ENCODE measurements at places on chromosomes 3 and 15.

DNA sequence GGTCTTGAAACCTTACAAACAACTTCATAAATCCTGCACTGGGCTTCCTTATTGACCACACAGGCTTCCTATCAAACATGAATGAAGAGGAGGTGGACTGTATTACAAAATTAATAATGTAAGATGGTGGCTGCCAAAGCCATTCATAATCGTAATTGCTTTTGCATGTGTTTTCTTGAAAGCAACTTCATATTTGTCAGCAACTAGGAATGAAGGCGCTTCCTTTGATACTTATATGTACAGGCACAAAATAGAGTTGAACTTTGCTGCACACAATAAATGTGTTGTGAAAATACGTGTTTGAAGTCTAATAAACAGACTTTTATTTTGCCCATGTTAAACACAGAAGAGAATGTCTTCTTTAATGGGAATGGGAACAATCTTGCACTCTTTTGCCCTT is 72.1 kb upstream of the OXTR start:
- DNase-seq = no peak

DNA sequence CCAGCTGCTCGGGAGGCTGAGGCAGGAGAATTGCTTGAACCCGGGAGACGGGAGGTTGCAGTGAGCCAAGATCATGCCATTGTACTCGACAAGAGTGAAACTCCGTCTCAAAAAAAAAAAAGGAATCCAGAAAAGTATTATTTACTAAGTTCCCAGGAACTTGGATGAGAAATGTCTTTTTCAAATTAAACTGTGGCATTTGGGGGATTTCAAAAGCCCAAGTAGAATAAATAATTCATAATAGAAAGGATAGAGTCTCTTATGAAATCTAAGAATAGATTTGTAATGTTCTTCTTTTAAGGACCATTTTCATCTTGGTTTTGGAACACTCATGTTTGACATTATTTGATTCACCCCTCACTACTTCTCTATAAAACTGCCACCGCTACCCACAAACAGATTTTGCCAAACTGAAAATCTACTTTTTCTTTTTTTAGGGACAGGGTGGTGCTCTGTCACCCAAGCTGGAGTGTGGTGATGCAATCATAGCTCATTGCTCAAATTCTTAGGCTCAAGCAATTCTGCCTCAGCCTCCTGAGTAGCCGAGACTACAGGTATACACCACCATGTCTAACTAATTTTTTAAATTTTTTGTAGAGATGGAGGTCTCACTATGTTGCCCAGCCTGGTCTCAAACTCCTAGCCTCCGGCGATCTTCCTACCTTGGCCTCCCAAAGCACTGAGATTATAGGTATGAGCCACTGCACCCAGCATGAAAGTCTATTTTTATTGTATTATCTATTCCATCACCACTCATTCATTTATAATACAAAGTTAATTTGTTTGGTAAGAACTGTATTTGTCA is 99.3 kb downstream of the SENP2 start:
- DNase-seq = no peak

- no peak for DNase-seq
Observed at GRCh38 chr3:145951441-145951840, 209.5 kb downstream of the PLOD2 start.

DNA sequence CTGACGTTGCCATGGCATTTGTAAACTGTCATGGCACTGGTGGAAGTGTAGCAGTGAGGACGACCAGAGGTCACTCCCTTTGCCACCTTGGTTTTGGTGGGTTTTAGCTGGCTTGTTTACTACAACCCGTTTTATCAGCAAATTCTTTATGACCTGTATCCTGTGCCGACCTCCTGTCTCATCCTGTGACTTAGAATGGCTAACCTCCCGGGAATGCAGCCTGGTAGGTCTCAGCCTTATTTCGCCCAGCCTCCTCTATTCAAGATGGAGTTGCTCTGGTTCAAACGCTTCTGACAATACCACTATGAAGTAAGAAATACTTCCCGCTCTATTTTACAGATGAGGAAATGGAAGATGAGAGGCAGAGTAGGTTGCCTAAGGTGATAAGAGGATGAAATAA is 16.6 kb downstream of the PAQR9 start:
- DNase-seq = no peak

GRCh38 chr3:44969154-44969827 is 6.7 kb downstream of the ZDHHC3 start:
- no peak for DNase-seq

DNA sequence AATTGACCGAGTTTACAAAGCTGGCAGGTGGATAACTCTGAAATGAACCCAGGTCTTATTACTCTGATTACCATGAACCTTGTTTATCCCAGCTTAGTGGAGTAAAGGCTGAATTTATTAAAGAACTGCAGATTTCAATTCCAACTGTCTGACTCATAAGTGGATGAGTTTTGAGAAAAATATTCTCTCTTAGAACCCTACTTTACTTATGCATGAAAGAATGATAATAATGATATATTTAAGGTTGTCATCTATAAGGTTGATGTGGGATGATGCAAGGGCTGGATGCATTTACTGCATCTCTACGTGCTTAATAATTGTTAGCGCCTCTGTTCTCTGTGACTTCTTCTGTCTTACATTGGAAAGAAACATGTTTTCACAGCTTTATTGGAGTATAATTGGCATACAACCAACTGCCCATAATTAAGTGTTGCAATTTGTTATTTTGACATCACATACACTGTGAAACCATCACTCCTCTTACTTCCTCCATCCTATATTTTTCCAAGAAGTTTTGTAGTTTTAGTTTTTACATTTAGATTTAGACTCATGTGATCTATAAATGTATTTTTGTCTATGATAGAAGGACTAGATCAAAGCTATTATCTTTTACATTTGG is 771.2 kb upstream of the ARRDC4 start:
- no peak for DNase-seq

DNA sequence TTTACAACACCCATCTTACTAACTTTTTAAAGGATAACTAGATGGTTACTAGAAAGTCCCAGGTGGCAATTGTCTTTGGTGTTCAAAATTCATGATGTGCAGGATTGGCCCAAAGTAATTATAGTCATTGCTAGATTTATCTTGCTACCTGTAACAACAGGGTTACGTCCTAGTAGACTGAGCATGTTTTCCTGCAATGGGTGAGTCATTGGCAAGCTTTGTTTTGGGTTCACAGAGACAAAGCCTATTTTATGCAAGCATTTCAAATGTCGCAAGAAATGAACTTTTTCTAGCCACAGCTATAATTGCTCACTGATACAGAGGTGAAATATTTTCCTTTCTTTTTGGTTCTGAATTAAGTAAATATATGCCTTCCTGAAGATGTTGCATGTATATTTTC is 267.6 kb downstream of the AGBL1 start:
- no peak for DNase-seq

DNA sequence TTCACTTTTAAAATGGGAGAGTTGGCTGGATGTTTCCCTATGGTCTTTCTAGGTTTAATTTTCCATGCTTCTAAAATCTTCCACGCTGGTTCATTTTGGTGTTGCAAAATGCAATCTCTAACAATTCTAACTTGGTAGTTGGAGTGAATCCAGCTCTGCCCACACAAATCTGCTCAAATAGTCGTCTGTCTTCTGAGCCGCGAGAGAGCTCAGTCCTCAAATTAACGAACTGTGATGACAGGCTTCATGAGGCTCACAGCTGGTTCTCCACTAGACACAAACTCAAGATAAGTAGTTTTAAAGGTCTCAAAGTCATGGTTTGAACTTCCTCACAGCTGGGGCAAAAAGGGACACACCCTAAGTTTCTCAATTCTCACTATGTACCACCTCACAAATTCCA is 178.6 kb upstream of the LYSMD4 start:
- no peak for DNase-seq

GRCh38 chr3:1179146-1179545 is 86.3 kb downstream of the CNTN6 start:
- no peak for DNase-seq

DNA sequence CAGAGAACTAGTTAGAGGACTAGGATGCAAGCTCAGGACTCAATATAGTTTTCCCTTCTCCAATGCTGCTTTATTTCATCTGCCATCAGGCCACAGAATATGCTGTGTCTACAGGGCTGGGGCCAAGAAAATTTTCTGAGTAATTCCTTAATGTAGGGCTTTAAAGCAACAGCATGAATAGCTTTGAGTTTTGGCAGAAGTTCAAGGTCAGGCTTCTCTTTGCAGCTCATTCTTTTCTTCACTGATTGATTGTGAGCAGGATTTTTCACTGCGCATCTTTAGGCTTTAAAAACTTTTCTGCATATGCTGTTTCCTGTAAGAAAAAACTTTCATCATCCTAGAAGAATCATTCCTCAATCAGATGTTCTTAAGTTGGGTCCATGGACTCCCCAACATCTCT is 4.6 kb downstream of the TMEM108 start:
- DNase-seq = no peak

GRCh38 chr15:72760590-72761260 is 22.8 kb downstream of the ADPGK start:
- DNase-seq = no peak

DNA sequence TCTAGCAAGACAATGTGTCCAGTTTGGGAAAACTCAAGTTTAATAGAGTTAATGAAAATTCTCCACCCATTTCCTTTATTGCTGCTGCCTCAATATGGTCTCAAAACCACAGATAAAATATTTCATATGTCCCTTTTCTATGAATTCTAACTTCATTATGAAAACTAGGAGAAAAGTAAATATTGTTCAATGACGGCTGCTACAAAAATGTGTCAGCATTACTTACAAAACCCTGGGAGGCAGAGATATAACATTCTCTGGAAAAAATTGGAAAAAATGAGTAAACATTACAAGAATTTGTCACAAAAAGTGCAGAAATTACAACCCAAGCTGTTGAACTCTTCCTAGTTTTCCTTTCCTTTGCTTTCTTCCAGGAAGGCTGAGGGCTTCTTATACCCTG is 22.2 kb upstream of the FBN1 start:
- DNase-seq = no peak

DNA sequence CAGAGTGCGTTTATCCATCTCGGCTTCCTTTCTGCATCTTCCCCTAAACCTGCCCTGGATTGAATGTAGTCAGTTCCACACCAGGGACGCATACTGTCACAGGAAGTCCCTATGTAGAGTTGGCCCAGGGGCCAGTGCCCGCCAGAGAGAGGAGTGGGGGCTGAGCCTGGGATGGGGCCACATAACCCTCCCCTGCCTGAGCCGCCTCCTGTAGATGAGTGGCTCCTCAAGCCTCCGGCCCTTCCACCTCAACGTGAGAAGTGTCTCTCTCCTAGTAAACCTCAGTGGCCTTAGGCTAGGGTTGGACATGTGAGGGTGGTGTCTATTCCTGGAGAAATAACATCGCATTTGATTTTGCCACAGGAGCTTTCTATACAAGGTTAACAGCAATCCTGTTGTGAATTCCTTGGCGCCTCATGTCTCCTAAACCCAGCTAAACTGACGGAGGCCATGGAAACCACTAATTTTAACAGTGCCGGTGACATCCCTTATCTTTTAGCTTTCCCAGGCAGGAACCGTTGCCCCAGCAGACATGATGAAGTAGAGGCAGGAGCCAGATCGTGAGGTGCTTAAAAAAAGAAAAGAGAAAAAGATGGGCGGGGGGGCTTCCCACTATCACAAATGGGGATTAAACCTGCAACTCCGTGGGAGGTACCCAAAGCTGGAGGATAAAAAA is 171.1 kb downstream of the CHDH start:
- DNase-seq = no peak

GRCh38 chr15:79505956-79506355 is 73.8 kb downstream of the MINAR1 start:
- no peak for DNase-seq

- DNase-seq = no peak
Observed at GRCh38 chr3:181943285-181943684, 231.6 kb downstream of the SOX2 start.
